ENCODE measurements at places on chromosomes 3 and 15. TPM values are rescaled to one million over a fixed set of nuclear protein-coding genes. Genes with fewer than 3 reads are reported as not detected.

GRCh38 chr3:127158614-127159229 is 34.2 kb upstream of the PRR23E start:
- peak; percentile 66 for DNase-seq

DNA sequence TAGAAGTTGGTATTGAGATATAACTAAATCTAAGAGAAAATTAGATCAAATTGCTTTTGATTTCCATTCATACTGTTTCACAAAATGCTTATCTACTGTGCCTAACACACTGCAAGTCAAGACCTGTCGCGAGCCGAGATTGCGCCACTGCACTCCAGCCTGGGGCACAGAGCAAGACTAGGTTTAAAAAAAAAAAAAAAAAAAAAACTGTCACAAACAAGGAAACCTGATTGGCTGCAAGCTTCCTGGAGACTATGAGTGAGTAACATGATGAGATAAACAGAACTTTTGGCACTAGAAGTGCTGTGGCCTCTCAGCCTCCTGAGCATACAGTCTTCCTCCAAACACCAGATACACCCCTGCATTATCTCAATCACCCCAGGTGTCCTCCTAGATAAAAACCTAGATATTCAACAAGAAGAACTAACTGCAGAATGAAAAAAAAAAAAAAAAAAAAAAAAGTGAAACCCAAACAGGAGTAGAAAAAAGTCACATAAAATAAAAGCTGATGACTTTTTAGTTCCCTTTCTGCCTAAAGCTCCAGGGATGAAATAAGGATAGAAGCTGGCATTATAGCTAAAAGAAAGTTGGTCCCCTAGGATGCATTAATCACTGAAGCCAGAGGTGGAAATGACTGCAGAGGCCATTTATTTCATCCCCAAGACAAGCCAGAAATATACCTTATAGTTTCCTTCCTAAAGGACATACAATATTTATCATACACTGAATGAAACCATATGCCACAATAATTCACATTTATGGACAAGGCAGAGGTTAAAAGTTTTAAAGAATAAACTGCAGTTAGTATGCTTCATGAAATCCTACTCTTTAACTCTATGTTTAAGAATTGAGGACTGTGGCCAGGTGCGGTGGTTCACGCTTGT is 82.4 kb downstream of the P3H2 start:
- peak; percentile 88 for DNase-seq

DNA sequence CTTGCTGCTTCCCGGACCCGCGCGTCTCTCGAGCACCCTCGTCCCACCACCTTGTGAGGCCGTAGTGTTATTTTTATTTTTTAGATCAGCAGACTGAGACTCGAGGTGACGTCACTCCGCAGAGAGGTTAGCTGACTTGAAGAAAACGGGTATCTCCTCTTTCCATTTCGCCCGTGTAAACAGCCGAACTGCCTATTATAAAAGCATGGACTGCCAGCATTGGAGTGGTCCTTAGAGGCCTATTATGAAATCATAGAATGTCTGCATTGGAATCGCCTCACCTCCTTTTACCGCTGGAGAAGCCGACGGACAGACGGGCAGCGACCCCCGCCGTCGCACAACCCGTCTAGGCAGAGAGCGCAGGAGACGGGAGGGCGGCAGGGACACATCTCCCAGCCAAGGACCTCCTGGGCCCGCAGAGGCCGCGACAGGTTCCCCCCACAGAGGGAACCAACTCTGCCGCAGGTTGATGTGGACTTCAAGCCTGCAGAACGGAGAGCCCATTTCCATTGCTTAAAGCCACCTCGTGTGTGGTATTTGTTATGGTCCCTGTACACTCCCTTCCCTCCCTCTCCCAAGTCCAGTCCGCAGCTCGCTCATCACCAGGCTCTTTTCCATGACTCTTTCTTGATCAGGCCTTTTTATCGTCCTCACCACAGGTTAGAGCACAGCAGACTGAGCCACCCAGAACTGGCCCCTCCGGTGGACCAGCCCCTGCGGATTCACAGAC is 540 bp upstream of the PPP1R2 start:
- DNase-seq = peak; percentile 38

DNA sequence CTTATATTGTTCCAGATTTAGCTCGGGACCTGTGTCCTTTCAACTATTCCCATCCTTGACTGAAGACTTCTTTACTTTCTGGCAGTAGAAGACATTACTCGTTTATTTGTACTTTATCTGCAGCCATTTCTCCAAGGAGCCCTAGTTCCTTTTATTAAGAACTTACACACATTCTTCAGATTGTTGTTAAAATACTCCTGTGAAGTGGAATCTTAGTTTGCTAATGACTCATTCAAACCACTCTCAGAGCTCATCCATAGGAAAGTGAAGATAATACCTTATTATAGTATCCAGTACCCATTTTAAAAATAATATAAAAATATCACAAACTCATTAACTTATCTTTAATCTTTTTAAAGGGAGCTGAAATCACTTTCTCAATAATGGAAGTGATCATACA is 63.5 kb downstream of the C3orf70 start:
- DNase-seq = no peak

Gene NKIRAS1
- total RNA-seq = 11.7 TPM

Gene CRELD1
- 42.4 TPM for total RNA-seq

Gene KLF15
- 1.6 TPM for total RNA-seq

Gene SCN5A
- 1.9 TPM for total RNA-seq

DNA sequence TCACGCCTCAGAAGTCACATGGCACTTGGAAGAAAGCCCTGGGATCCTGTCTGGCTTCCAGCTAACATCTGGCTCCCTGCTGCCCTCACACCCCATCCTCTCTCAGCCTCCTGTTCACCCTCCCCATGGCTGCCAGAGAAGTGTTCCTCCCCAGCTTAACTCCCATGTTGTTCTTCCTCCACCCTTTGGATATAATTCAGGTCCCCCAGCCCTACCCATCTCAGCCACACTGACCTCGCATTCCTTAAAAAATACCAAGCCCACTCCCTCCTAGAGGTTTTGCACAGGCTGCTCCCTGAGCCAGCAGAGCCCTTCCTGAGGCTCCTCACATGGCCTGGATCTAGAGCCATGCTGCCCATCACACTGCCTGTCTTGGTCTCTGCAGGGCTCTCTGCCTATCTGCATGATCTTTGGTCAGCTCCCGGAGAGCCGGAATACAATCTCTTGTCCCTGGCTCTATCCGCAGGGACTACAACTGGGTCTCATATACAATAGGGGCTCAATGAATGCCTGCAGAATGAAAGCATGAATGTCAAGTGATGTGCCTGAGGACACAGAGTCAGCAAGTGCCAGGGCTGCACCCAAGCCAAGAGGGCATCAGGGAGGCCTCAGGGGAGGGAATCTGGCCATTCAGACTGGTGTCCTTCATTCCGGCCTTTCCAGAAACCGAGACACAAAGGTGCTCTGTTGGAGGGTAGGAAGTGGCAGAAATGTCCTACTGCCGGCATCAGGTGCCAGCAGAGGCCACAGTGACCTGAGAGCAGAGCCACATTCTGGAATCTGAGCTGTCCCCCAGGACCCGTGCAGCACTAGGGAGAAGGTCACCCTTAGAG is 3.8 kb upstream of the TKT start:
- DNase-seq = no peak

DNA sequence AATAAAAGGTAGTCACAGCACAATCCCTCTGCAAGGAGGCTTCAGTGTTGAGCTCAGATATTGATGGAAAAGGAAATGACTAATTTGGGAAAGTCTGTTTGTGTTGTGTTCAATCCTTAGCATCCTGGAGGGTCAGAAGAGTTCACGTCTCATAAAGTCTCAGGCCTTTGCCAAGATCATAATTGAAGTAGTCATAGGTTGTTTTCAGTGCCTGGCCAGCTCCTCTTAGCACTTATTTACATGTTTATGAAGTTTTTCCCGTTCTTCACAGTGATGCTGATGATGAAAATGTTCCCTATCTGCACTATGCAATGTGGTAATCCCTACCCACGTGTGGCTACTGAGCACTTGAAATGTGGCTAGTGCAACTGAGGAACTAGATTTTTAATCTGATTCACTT is 61.6 kb upstream of the TGFBR2 start:
- DNase-seq = peak; percentile 44

- DNase-seq = no peak
Observed at GRCh38 chr3:24905266-24905665, 410.6 kb upstream of the THRB start.

Gene CKMT1A
- total RNA-seq = not detected

Gene GOLGA6L7
- not detected for total RNA-seq

GRCh38 chr3:185764163-185764979 is 60.5 kb downstream of the IGF2BP2 start:
- peak; percentile 42 for DNase-seq

DNA sequence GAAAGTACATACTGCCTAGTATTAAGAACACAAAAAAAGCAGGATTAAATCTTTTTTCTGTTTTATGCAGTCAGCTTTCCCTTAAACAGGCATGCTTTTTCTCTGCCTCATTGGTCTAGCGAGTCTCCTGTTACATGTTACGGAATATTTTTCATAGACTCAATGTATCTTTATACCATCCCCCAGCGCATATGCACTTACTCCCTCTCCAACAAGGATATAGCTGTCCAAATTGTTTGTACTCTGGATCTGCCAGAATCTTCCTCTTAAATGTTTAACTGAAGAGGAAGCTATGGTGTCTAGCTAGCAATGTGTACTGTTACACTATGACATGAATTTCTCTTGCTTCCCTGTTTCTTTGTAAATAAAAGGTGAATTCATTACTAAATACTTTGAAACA is 9.2 kb upstream of the SLCO3A1 start:
- peak; percentile 79 for DNase-seq

Gene USP8
- total RNA-seq = 42.4 TPM

Measured in muscle of leg (tissue), 16 donors.